Adrenal gland (tissue), 19 donors: ENCODE measurements at places on chromosomes 13 and 19. TPM values are rescaled to one million over a fixed set of nuclear protein-coding genes. Genes with fewer than 3 reads are reported as not detected.

Gene CYP4F8
- not detected for total RNA-seq

Gene ADGRE1
- total RNA-seq, result 0.95 TPM

Gene ZNF135
- total RNA-seq, result 4.0 TPM

Gene CALR3
- total RNA-seq, result not detected

Gene KIR2DL3
- not detected for total RNA-seq

Gene TBXA2R
- total RNA-seq, result 21.2 TPM

Gene SIGLEC12
- total RNA-seq, result 1.2 TPM

Gene TEKTIP1
- 0.77 TPM for total RNA-seq

Gene WTIP
- total RNA-seq, result 7.4 TPM

Gene C19orf67
- total RNA-seq, result not detected

GRCh38 chr13:103952183-103952582, 886.0 kb upstream of the SLC10A2 start:
- no peaks in the 10 kb centered on the region for H3K27me3 ChIP-seq
- H3K27ac ChIP-seq, result no peak overlapping the region
- no peak overlapping the region for H3K4me3 ChIP-seq
- DNase-seq, result no peak
- H3K36me3 ChIP-seq, result no peaks in the 10 kb centered on the region

GRCh38 chr13:108923386-108924047, 294.1 kb downstream of the MYO16 start:
- H3K36me3 ChIP-seq, result no peaks in the 10 kb centered on the region
- H3K4me3 ChIP-seq, result no peak overlapping the region
- no peak overlapping the region for H3K27ac ChIP-seq

- no peak for DNase-seq
- H3K27me3 ChIP-seq, result no peaks in the 10 kb centered on the region
- no peak overlapping the region for H3K27ac ChIP-seq
- no peak overlapping the region for H3K4me3 ChIP-seq
Measured at GRCh38 chr13:60019119-60019993, 144.4 kb downstream of the DIAPH3 start.

GRCh38 chr19:36686365-36687213, 823 bp upstream of the ZNF567 start:
- DNase-seq, result peak; percentile 30
- no peaks in the 10 kb centered on the region for H3K27me3 ChIP-seq
- peak overlapping the region; percentile 61 for H3K27ac ChIP-seq
- peaks cover 22% of the 10 kb centered on the region for H3K4me1 ChIP-seq
- peaks cover under 1% of the 10 kb centered on the region for H3K36me3 ChIP-seq

- H3K4me3 ChIP-seq, result peak overlapping the region; percentile 40
- no peaks in the 10 kb centered on the region for H3K36me3 ChIP-seq
- DNase-seq, result peak; percentile 43
- H3K27ac ChIP-seq, result peak overlapping the region; percentile 92
- H3K4me1 ChIP-seq, result peaks cover 13% of the 10 kb centered on the region
Measured at GRCh38 chr19:41219924-41220567, 1.0 kb downstream of the AXL start.

DNA sequence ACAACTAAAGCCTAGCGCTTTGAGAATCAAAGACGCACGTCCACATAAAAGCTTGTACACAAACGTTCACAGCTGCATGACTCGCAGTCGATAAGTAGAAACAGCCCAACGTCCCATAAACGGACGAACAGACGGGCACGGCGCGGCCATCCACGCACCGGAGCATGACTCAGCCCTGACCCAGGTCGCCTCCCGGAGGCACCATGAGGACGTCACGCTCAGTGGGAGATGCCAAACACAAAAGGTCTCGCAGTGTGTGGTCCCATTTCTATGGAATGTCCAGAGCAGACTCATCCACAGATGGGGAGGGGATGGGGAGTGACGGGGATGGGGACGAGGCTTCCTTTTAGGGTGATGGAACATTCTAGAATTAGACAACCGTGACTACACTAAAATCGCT, 9.4 kb downstream of the POLRMT start:
- H3K27me3 ChIP-seq, result no peaks in the 10 kb centered on the region
- DNase-seq, result no peak
- H3K36me3 ChIP-seq, result peaks cover 64% of the 10 kb centered on the region
- no peak overlapping the region for H3K27ac ChIP-seq
- no peaks in the 10 kb centered on the region for H3K4me1 ChIP-seq

DNA sequence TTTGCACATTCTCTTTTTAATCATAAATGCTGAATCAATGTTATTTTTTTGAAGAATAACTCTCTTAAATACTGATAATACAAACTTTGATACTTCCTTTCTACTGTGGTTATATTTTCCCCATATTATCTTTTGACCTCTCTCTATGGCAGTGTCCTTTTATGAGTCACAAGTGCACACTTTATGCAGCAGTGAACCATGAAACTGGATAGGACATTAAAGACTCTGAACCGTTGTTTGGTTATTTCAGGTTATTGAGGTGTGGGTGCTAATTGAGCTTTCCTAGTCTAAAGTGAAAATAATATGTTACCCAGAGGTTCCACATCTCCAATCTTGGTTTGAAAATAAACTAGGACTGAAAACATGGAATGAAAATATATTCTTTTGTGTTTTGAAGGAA, 71.4 kb downstream of the DGKH start:
- no peaks in the 10 kb centered on the region for H3K36me3 ChIP-seq
- H3K27me3 ChIP-seq, result no peaks in the 10 kb centered on the region
- no peak overlapping the region for H3K27ac ChIP-seq
- H3K4me3 ChIP-seq, result no peak overlapping the region
- no peaks in the 10 kb centered on the region for H3K4me1 ChIP-seq

DNA sequence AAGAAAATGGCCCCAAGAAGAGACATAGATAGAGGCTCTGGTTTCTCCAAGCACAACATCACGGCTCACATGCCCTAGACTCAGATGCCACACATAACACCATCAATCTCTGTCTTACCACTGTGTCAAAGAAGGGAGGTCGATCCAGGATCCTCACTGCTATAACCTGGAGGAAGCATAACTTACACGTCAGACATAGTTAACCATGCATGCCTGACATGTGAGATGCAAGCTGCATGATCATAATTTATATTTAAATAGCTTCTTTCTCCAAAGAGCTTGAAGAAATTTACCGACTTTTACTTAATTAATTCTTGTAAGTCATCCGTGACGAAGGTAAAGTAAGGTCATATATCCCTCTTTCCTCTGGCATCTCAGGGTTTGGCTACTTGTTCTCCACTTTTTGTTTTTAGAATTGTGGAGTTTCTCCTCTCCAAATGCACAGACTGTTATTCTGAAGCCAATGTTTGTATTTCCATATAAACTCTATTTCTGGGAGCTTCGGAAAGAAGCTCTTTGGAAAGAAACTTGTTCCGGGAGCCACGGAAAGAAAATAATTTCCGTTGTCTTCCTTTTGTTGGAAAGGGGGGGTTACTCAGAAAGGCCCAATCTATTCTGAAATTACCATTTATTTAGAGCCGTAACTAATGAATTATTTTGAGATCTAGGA, 205.6 kb downstream of the LHFPL6 start:
- no peak overlapping the region for H3K27ac ChIP-seq
- peaks cover 26% of the 10 kb centered on the region for H3K4me1 ChIP-seq
- no peak overlapping the region for H3K4me3 ChIP-seq
- no peaks in the 10 kb centered on the region for H3K36me3 ChIP-seq
- no peak for DNase-seq

- no peak for DNase-seq
- H3K4me3 ChIP-seq, result no peak overlapping the region
- H3K4me1 ChIP-seq, result peaks cover 3% of the 10 kb centered on the region
- no peaks in the 10 kb centered on the region for H3K36me3 ChIP-seq
- H3K27ac ChIP-seq, result no peak overlapping the region
Measured at GRCh38 chr13:41232578-41233480, 30.5 kb downstream of the MTRF1 start.

DNA sequence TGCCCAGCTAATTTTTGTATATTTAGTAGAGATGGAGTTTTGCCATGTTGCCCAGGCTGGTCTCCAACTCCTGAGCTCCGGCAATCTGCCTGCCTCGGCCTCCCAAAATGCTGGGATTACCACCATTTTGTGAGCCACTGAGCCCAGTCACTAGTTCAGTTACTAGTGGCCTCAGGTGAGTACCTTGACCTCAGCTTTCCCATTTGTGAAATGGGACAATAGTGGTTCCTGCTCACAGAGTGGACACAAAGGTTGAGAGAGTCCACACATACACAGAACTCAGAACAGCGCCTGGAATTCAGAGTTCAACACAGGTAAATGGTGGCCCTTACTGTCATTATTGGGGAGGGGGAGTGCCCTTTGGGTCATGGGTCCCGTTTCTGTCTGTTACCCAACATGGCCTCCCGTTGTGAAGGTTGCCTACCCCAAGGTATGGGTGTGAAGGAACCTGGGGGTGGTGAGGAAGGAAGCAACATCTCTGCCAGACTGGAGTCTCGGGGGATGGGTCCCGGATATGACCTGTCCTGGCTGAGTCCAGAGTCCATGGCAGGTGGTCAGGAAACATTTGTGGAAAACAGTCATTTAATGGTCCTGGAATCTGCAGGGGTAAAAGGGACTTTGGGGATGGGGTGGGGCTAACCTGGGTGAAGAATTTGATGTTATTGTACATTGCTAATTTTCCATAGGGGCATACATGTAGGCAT, 11.7 kb upstream of the IRGC start:
- peaks cover 6% of the 10 kb centered on the region for H3K4me1 ChIP-seq
- no peak overlapping the region for H3K27ac ChIP-seq
- H3K4me3 ChIP-seq, result no peak overlapping the region
- DNase-seq, result no peak

DNA sequence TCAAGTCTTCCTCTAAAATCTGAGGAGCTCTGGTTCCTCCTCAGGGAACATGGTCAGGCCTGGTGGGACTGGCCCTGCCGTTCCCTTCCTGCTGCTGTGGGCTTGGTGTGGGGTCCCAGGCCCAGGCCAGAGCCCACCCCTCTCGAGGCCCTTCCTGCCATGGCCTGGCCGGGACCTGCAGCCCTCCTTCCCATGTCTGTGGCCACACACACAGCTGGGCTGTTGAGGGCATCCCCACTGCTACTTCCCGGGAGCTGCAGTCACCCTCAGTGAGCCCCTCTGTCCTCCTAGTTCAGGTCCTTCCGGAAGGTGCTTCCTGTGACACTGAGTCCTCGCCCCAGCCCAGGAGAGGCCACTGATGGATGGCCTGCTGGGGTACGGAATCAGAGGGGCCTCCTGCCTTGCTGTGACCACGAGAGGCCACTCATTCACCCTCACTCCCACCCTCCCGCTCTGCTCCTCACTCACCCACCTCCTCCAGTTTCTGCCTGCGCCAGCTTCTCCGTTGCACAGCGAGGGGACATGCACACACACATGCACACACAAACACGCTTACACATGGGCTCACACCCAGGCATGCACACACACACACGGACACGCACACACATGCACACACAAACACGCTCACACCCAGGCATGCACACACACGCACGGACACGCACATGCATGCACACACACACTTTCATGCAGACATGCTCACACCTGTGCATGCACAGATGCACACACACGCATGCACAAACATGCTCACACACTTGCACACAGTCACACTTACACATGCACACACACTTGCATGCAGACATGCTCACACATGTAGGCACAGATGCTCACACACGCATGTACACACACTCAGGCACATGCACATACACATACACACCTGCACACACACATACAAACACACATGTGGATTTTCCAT, 7.3 kb upstream of the MCF2L start:
- H3K27ac ChIP-seq, result no peak overlapping the region
- no peak for DNase-seq
- no peak overlapping the region for H3K4me3 ChIP-seq
- H3K36me3 ChIP-seq, result no peaks in the 10 kb centered on the region

GRCh38 chr19:37905946-37906868, at the start of gene WDR87:
WDR87 (minus strand) TSS chr19:37906594; CDS start chr19:37898239, 8,355 bp downstream.
- H3K27ac ChIP-seq, result peak within 1 kb of the TSS; percentile 74
- no peaks in the 10 kb centered on the region for H3K27me3 ChIP-seq
- DNase-seq, result no peak
- peaks cover 6% of the 10 kb centered on the region for H3K4me1 ChIP-seq

DNA sequence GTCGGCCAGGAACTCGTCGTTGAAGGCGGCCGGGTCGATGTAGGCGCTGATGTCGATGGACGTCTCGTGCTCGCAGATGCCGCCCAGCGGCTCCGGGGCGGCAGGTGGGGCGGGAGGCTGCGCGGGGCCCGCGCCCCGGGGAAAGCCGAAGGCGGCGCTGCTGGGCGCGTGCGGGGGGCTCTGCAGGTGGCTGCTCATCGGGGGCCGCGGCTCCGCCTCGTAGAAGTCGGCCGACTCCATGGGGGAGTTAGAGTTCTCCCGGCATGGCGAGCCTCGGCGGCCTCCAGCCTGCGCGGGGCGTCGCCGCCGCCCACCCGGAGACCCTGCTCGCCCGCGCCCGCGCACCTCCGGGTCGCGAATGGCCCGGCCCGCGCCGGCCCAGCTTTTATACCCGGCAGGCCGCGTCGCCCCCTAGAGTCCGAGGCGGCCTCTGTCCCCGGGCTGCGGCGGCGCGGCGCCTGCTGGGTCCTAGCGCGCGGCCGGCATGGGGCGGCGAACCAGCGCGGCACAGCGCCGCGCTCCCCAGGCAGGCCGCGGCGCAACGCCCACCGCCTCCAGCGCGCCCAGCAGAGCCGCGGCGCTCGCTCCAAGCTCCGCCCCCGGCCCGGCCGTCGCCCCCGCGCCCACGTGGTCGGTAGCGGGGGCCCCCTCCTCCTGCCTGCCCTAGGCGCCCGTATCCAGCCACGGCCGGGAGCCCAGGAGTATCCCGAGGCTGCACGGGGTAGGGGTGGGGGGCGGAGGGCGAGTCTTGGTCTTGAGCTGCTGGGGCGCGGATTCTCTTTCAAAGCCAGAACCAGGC, at the start of gene CEBPA:
TSS of gene CEBPA (minus strand) at position 360 of the 799 bp plus-strand sequence. CDS start at position 240, 120 bp downstream.
- no peaks in the 10 kb centered on the region for H3K36me3 ChIP-seq
- no peaks in the 10 kb centered on the region for H3K27me3 ChIP-seq
- DNase-seq, result peak; percentile 63
- no peak within 1 kb of the TSS for H3K27ac ChIP-seq
- H3K4me1 ChIP-seq, result peaks cover 24% of the 10 kb centered on the region

DNA sequence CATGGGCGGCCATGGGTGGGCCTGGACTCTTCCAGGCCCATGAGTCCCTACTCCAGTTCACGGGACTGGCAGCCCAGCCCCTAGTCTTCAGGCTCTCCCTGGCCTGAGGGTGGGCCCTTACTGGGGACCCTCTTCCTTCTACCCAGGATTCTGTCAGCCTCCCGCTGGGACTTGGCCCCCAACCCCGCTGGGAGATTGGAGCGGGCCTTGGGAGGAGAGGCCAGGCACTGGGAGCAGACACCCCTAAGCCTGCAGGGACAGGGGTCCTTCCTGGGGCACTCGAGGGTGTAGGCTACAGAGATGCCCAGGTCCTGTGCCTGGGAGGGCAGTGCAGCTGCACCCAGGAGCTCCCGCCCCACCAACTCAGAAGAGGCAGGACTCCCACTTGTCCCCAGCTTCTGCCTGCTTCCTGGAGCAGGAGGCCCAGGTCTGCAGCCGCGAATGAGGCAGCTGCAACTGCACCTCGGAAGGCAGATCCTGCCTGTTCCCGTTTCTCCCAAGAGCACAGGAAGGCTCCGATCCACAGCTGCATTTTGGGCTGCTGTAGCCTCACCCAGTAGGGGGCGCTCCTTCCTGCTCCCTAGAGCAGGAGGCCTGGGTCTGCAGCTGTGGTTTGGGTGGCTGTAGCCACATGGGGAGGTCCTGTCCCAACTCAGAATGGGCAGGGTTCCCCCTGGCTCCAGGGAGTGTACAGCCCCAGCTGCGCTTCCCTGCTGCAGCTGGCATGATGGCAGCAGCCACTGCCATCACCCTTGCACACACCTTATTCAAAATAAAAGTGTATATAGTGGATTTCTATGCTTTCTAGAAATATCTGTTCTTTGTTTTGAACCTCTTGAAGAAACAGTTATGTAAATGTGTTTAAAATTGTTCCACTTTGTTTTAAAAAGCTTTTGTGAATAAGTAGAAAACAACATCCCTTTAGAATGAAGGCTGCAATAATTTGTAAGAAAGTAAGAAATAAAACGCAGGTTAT, 46.8 kb downstream of the TEX26 start:
- no peak overlapping the region for H3K27ac ChIP-seq
- no peaks in the 10 kb centered on the region for H3K4me1 ChIP-seq
- H3K36me3 ChIP-seq, result no peaks in the 10 kb centered on the region
